ENCODE measurements at places on chromosomes 3 and 15.

DNA sequence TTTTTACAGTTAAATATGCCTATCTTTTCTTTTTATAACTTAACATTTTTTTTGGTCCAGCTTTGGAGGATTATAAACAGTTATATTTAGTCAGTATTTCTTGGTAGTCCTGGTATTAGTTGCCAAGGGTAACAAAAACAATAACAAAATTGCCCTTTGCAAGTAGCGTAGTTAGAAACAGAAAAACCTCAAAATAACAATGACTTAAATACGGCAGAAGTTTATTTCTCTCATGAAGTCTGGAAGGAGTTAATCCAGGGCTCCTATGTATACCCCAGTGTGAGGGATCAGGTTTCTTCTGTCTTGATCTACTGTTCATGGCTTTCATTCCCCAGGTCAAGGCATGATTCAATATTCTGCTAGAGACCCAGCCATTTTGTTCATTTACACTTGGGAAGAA is 14.1 kb upstream of the MYH15 start:
- DNase-seq: no peak

DNA sequence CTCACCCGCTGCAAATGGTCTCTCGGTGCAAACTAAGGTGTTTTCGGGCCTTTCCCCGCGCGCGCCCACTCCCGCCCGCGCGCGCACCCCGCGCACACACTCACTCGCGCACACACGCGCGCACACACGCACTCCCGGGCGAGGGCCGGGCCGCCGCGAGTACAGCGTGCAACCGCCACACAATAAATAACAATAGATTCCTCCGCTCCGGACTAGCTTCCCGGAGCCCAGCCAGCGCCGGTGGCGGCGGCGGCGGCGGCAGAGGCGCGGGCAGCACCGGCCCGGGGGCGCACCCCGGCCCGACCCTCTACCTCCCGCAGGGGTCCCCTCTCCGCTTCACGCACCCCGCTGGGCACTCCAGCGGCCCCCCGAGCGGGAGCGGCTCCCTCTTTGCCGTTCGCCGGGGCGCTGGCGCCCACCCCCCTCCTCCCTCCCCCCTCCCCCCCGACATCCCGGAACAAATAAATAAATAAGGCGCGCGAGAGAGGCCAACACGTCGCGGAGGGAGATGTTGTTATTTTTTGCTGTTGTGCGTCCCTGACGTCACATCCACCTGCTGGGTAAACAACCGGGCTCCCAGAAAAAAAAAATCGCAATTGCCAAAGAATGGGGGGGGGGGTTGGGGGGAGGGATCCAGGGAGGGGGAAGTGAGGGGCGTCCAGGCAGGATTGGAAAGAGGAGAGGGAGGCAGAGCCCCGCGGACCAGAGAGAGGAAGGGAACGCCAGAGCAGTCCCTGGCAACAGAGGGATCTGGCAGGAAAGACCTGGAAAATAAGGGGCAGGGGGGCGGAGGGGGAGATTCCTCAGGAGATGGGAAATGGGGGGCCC is at the start of gene FOXP1:
Gene FOXP1, minus strand, starts transcription at position 163 of the 828 bp plus-strand sequence. CDS start 385,347 bp downstream, outside the sequence.
- DNase-seq: no peak

GRCh38 chr3:34305266-34305665 is 506.8 kb downstream of the PDCD6IP start:
- DNase-seq: no peak

DNA sequence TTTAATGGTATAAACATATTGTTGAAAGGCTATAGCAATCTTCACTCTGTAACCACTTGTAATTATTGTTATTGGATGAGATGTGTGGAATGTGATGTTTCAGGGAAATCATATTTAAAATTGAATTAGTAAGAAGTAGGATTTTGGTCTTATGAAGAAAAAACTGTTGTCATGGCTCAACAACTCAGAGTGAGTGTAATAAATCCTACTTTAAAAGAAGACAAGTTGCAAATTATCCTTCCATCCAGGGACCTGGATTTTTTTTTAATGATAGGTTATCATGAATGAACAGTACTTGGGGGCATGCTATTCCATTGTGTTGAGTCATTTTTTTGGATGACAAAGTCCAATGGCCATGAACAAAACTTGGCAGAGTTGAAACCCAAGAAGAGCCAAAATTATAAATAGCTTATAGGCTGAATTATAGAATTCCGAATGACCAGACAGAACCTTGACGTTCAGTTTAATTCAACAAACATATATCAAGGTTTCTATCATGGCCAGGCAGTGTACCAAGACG is 625.5 kb upstream of the ZNF717 start:
- no peak for DNase-seq

DNA sequence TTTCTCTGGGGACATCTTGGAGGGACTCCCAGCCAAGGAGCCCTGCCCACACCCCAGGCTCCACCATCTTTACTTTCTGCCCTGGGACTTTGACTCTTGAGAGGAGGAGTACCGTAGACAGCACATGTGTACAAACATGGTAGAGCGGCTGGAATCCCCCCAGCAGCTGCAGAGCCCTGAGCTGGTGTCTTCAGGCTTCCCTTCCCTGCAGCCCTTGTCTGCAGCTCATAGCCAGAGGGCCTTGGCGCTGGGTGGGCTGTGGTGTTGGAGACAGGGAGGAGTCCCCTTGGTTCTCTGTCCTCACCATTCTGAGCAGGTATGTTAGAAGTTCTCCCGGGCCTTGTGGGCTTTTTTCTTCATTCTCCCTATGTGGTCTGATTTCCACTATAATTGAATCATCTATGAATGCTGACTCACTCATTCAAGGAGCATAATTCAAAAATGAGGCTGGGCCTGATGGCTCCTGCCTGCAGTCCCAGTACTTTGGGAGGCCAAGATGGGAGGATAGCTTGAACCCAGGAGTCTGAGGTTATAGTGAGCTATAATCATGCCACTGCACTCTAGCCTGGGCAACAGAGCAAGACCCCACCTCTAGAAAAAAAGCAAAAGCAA is 97.8 kb upstream of the MEF2A start:
- DNase-seq: no peak

- DNase-seq: no peak
These were observed 222.0 kb downstream of the PYDC2 start for GRCh38 chr3:191682961-191683360.

- no peak for DNase-seq
These were observed 494.0 kb upstream of the SUCLG2 start for GRCh38 chr3:68148447-68148846.

GRCh38 chr15:61182946-61183345 is 46.2 kb downstream of the RORA start:
- DNase-seq: no peak

GRCh38 chr15:51367322-51367976 is 26.0 kb downstream of the GLDN start:
- DNase-seq: no peak

DNA sequence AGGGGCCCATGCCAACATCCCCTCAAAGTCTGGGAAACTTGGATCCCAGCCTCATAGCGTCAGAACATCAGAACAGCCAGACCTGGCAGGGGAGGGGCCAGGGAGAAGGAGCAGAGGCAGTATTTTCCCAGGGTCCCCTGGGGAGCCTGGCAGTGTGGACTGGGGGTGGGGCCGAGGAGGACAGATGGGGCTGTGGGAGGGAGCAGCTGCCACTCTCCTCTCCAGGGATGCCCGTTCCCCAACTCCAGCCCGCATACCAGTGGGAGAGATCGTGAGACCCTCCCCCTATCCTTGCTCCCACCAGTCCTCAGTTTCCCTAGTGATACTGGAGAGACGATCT is 6.5 kb upstream of the DNAJB8 start:
- no peak for DNase-seq

GRCh38 chr15:47806008-47806407 is 88.7 kb downstream of the SEMA6D start:
- DNase-seq: no peak

DNA sequence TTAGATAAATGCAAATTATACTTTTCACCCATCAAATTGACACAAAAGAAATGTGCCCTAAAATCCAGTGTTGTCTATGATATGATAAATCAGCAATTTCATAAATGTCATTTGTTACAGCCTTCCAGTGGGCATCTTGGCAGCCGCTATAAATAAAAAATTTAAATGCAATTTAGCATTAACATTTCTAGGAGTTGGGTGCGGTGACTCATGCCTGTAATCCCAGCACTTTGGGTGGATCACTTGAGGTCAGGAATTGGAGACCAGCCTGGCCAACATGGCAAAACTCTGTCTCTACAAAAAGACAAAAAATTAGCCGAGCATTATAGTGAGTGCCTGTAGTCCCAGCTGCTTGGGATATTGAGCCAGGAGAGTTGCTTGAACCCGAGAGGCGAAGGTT is 65.9 kb upstream of the POMGNT2 start:
- no peak for DNase-seq

GRCh38 chr15:33808720-33809457 is 159.4 kb upstream of the CHRM5 start:
- DNase-seq: no peak

DNA sequence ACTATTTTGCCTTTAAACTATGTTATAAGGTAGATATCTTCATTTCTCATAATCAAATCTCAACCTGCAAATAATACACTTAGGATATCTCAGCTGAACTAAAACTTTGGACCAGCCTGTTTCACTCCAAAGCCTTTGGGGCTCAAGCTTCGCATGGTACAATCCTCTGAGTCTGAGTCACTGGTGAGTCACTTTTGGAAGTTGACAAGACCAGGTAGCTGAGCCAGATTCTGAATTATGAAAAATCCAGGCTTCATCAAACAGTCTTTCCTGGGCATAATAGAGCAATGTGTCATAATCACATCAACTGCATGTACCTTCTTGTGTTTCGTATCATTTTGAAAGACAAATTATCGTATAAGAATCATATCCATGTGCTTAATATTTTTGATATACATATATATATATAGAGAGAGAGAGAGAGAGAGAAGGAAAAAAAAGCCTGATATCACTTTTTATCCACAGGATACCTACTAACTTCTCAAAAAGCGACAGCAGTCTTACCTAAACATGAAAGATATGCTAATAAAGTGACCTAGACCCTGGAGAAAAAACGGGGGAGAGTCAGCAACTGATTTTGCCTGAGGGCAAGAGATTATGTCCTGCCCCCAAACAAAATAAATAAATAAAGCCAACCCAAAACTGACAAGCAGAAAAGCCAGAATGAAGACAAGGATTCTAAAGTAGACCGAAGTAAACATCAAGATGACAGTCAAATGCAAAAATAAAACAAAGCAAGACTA is 263.9 kb upstream of the TGFBR2 start:
- DNase-seq: peak; percentile 79

GRCh38 chr3:171187706-171188290 is 161.3 kb upstream of the SLC2A2 start:
- DNase-seq: no peak

DNA sequence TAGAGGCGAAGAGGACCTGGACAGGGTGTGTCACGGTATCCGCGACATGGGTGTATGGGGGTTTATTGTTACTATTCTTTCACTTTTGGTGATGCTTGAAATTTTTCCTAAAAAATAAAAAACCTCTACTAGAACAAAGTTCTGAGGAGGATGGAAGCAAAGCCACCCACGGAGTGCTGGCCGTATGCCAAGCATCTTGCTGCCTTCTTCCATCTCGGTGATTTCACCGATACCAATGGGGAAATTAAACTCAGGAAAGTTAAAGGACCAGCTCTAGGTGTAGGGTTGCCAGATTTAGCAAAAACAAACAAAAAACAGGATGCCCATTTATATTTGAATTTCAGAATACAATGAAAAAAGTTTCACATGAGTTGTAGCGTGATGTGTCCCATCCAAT is 33.9 kb downstream of the SMAD6 start:
- no peak for DNase-seq

DNA sequence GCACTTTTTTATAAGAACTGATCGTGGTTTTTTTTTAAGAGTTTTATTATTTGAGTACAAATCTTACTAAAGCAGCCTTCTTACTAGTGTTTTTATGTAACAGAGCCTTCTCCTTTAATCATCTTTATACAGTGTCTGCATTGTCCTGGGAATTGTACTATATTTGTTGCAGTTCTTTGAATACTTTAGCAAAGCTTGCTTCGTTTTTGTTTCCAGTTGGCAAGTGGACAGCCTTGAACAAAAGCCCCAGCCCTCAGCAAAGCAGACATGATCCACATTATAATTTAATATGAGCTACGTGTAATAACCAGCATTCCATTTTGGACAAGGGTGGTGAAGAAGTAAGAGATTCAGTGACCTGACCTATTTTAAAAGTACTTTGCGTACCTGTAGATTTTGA is 112.2 kb upstream of the FLNB start:
- DNase-seq: no peak

GRCh38 chr15:82833362-82833682 is 23.9 kb downstream of the WHAMM start:
- DNase-seq: no peak

- DNase-seq: no peak
These were observed 232.6 kb downstream of the OPA1 start for GRCh38 chr3:193825617-193826016.

DNA sequence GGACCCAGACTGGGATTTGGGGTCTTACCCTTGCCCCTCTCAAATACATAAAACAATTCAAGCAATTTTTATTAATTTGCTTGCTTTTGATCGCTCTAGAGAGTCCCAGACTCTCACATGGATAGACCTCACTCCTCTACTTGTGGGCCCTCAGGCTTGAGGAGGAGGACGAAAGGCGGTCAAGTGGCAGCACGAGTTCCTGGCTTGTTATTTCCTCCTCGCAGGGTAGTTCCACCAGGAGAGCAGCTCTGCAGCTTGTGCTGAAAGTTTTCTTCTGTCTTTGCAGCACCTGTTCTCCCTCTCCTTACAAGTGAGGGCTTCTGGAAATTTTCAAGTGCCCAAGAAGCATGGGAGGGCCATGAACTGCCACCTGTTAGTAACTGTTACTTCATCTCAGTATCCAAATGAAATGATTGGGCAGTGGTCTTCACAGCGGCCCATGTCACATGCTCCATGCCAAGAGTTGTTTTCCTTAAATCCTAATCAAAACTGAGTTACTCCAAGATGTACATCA is 22.7 kb downstream of the ABI3BP start:
- DNase-seq: no peak

- DNase-seq: no peak
These were observed 18.5 kb downstream of the ALDH1A3 start for GRCh38 chr15:100898152-100898490.

- no peak for DNase-seq
These were observed 6.6 kb downstream of the CBLB start for GRCh38 chr3:105862217-105862616.

- DNase-seq: no peak
These were observed 24.6 kb downstream of the TRIP4 start for GRCh38 chr15:64412216-64412615.

GRCh38 chr15:31402511-31403056 is 75.9 kb downstream of the KLF13 start:
- DNase-seq: no peak

GRCh38 chr3:191239407-191240031 is 40.5 kb downstream of the OSTN start:
- no peak for DNase-seq

GRCh38 chr3:101518421-101518871 is 5.4 kb upstream of the SENP7 start:
- no peak for DNase-seq

- peak; percentile 81 for DNase-seq
These were observed 77.8 kb downstream of the PDZRN3 start for GRCh38 chr3:73546961-73547360.

- DNase-seq: no peak
These were observed 68.3 kb downstream of the SMAD3 start for GRCh38 chr15:67133738-67134066.

- DNase-seq: no peak
These were observed 15.2 kb upstream of the LMCD1 start for GRCh38 chr3:8486434-8486833.

Measured in AG04450 (cell line).